Stimulated activated CD8-positive, alpha-beta memory T cell treated with anti-CD3 and anti-CD28 coated beads, Interleukin-15, amount 100 ng/mL, for 48 hours (primary cell): ENCODE measurements at places on chromosomes 4 and X.

GRCh38 chr4:51906167-51906958, 63.4 kb downstream of the DCUN1D4 start:
- DNase-seq: no peak

DNA sequence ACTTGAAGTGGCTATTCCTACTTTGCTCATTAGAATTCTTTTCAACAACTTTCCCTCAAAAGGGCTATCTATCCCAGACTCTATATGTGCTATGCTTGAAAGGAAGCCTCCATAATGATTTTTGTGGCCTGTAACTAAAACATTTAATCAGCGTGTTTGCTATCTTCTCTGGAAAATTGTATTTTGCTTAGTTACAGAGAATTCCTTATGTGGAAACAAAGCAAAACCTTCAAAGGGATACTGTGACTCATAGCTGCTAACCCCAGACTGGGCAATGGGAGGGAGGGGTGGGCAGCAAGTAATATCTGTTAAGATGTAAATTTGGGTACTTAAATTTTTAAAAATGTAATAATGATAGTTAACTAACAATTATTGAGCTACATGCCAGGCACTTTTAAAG, 3.7 kb downstream of the SLC25A14 start:
- DNase-seq: no peak

DNA sequence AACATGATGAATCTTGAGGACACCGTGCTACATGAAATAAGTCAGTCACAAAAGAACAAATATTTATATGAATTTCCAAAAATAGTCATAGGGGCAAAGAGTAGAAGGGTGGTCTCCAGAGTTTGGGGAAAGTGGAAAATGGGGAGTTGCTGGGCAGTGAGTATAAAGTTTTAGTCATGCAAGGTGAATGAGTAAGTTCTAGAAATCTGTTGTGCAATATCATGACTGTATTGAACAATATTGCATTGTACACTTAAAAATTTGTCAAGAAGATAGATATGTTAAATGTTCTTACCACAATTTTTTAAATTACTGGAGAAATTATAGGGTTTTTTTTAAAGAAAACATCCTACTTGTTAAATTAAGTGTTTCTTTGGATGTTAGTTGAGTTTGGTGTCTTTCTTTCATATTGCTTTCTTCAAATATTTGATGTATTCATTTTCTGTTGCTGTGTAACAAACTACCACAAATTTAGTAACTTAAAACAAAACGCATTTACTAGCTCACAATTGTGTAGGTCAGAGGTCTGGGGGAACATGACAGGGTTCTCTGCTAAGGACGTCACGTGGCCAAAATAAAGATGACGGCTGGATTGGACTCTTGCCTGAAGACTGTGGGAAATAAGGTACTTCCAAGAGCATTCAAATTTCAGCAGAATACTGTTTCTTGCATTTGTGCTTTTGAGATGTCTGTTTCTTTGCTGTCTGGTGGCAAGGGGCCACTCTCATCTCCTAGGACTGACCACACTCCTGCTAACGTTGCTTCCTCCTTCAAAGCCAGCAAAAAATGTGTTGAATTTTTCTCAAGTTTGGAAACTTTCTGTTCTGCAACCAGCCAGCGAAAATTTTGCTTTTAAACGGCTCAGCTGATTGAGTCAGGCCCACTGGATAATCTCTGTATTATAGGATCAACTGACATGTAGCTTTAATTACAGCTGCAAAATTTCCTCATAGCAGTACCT, 76.7 kb downstream of the CPEB2 start:
- DNase-seq: no peak

DNA sequence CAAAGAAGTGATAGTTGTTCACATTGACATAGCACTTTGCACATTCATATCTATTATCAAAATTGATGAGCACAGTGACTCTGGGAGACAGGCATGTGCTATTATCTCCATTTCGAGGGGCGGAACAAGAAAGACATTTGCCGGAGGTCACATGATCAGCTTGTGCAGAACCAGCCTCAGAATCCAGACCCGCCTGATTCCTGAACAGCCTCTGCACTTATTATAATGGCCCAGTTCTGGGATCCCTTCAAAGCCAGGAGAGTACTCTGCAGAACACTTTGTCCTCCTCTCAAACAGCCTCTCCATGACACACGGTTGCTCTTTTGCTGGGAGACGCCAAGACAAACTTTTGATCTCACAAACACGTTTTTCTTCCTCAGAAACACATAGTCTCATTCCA, 48.4 kb downstream of the RWDD4 start:
- no peak for DNase-seq

DNA sequence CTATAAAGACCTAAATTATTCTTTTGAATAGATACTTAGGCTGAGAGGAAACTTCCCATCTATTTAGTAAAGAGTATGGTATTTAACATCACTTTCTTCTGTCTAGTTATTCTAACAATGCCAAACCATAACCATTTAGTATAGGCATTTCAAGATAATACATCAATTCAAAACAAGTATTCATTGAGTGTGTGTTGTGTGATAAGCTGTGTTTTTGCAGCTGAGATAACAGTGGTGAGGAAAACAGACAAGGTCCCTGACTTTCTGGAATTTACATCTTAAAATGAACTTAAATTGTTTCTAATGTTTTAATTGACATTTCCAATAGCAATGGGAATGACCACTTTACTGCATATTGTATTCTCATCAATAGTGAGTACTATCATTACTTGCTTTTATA, 22.4 kb upstream of the TSPAN5 start:
- no peak for DNase-seq

DNA sequence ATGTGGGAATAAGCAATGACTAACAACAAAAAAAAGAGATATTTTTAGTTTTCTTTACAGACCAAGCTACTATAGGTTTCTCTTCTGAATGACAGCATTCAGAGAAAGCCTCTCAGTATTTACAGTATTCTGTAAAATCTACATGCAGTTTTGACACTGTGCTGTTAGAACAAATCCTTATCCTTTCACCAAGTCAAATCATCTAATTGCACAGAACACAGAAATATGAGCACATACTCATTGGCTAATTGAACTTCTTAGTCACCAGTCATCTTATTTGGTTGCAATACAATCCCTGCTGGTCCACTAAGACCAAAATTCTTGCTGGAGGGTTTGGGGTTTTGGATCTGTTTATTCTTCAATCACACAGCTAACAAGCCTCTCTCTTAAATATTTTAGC, 5.7 kb downstream of the ACOT9 start:
- no peak for DNase-seq

GRCh38 chr4:12949719-12950490, 534.2 kb downstream of the RAB28 start:
- DNase-seq: no peak

GRCh38 chrX:51862920-51863319, 30.5 kb upstream of the MAGED1 start:
- DNase-seq: no peak

- no peak for DNase-seq
These were observed 2.5 kb downstream of the DCK start for GRCh38 chr4:70996018-70996360.

- DNase-seq: no peak
These were observed 170.3 kb upstream of the IGFBP7 start for GRCh38 chr4:57280481-57280880.
